Tibial nerve (tissue), 4 donors: ENCODE measurements at places on chromosomes 11 and 22. TPM values are rescaled to one million over a fixed set of nuclear protein-coding genes. Genes with fewer than 3 reads are reported as not detected.

Gene TIMP3
- total RNA-seq = 1,106 TPM

Gene OR52N4
- total RNA-seq = not detected

Gene MS4A3
- total RNA-seq = not detected

GRCh38 chr11:13222285-13222684 lies 55.3 kb upstream of the BMAL1 start:
- no peak overlapping the region for H3K4me3 ChIP-seq
- no peak for DNase-seq
- H3K27ac ChIP-seq = no peak overlapping the region
- peaks cover under 1% of the 10 kb centered on the region for H3K4me1 ChIP-seq
- H3K27me3 ChIP-seq = no peaks in the 10 kb centered on the region
- no peaks in the 10 kb centered on the region for H3K36me3 ChIP-seq

GRCh38 chr22:27641049-27641795 lies 160.3 kb downstream of the MN1 start:
- H3K4me3 ChIP-seq = no peak overlapping the region
- peaks cover 3% of the 10 kb centered on the region for H3K4me1 ChIP-seq
- H3K27ac ChIP-seq = no peak overlapping the region
- DNase-seq = no peak
- H3K27me3 ChIP-seq = no peaks in the 10 kb centered on the region

DNA sequence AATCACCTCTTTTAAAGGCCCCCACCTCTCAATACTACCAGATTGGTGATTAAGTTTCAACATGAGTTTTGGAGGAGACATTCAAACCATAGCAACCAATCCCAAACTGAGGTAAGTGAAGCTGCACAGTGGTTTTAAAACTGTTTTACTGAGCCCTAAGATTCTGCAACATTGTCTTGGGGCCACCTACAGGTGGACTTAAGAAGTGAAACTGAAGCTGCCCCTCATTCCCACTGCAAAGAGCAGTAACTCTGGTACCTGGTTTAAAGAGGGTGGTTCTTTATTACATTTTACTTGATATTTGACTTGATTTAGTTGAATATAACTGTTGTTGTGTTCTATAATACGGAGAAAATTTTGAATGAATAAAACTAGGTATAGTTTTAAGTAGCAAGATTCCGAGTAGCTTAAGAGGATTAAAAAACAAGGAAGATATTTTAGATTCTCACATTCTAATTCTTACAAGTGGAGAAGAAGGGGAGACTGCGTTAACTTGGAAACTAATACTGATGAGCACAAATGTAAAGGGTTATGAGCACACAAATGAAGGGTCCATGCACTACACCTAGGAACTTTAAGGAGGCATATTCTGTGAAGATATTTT lies 26.7 kb downstream of the SYT9 start:
- H3K27ac ChIP-seq = no peak overlapping the region
- no peak for DNase-seq
- H3K36me3 ChIP-seq = no peaks in the 10 kb centered on the region
- H3K4me3 ChIP-seq = no peak overlapping the region
- no peaks in the 10 kb centered on the region for H3K4me1 ChIP-seq
- no peaks in the 10 kb centered on the region for H3K27me3 ChIP-seq

GRCh38 chr11:64638018-64638665 lies 47.1 kb downstream of the SLC22A12 start:
- H3K36me3 ChIP-seq = no peaks in the 10 kb centered on the region
- H3K4me3 ChIP-seq = no peak overlapping the region

GRCh38 chr11:4695442-4695841 lies 2.2 kb downstream of the OR51E2 start:
- no peaks in the 10 kb centered on the region for H3K36me3 ChIP-seq
- no peak overlapping the region for H3K4me3 ChIP-seq
- no peak for DNase-seq
- H3K27ac ChIP-seq = no peak overlapping the region

DNA sequence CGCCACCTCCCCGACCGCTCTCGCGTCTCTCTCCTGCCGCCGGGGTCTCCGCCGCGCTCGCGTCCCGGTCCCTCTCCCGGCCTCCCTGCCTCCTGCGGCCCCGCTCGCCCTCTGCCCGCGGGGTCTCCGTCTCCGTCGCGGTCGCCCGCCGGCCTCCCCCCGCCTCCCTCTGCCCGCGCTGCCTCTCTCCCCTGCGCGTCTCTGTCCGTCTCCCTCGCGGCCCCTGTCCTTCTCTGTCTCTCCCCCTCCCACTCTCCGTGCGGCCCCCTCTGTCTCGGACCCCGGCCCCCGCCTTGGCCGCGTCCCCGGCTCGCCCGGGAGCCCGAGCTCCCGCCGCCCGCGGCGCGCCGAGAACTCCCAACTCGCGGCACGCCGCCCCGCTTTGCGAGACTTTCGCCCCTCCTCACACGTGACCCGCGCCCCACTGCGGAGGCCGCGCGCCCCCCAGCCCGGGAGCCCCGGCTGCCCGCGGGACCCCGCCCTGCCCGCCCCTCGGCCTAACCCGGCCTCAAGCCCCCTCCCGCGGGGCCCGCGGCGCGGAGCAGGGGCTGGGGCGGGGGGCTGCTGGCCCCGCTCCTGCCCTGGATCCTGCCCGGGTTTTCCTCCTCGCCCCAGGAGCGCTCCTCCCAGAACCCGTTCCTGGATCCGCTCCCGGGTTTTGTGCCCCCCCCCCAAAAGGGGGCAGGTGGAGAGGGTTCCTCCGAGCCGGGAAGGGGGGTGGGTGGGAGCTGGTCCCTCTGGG lies 702 bp upstream of the KCNJ4 start:
- peaks cover 4% of the 10 kb centered on the region for H3K4me1 ChIP-seq
- H3K27me3 ChIP-seq = peaks cover 68% of the 10 kb centered on the region
- DNase-seq = no peak

- H3K27me3 ChIP-seq = no peaks in the 10 kb centered on the region
- H3K4me1 ChIP-seq = no peaks in the 10 kb centered on the region
- no peak overlapping the region for H3K4me3 ChIP-seq
- H3K27ac ChIP-seq = no peak overlapping the region
These were observed 21.8 kb upstream of the SLC25A18 start for GRCh38 chr22:17541476-17541875.

- no peaks in the 10 kb centered on the region for H3K4me1 ChIP-seq
- no peaks in the 10 kb centered on the region for H3K36me3 ChIP-seq
- no peaks in the 10 kb centered on the region for H3K27me3 ChIP-seq
- H3K27ac ChIP-seq = no peak overlapping the region
- no peak overlapping the region for H3K4me3 ChIP-seq
These were observed 30.6 kb upstream of the DRD2 start for GRCh38 chr11:113505541-113506375.

DNA sequence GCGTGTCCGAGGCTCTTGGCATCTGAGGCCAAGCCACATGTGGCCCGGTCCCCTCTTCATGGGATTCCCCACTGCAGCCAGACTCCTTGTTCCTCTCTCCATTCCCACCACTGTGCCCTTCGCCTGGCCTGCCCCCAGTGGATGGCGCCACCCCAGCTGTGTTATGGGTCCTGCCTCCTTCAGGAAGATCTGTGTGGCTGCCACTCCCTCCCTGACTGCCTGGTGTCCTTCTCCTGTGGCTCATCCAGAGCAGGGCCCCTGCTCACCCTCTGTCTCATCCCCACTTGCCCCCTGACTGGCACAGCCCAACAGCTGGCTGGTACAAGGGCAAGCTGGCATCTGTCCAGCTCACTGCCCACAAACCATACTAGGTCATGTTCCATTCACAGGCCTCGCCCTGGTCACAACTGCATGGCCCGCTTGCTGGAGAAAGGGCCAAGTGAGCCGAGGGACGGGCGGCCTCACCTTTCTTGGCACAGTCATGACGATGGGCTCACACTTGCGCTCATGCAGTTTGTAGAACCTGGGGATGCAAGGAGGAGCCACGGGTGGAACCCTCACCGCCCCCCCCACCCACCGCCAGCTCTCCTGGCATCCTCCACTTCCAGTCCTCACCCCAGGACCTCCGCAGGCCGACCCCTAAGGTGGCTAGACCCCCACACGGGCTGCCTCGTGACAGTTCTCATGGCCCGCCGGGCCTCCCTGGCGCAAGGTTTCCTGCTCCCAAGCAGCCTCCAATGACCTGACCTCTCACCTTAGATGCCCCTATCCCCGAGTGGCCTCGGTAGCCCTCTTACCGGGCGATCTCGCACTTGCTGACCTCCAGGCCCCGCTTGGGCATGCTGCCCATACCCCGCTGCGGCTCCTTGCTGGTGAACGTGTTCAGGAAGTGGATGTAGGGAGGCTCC lies 2.1 kb upstream of the PTPRCAP start:
- no peaks in the 10 kb centered on the region for H3K36me3 ChIP-seq
- DNase-seq = no peak
- H3K4me3 ChIP-seq = no peak overlapping the region
- H3K4me1 ChIP-seq = no peaks in the 10 kb centered on the region
- H3K27ac ChIP-seq = peak overlapping the region; percentile 83

GRCh38 chr11:95700471-95700817 lies 89.1 kb downstream of the FAM76B start:
- no peak overlapping the region for H3K27ac ChIP-seq
- H3K4me3 ChIP-seq = no peak overlapping the region
- H3K4me1 ChIP-seq = no peaks in the 10 kb centered on the region

- no peaks in the 10 kb centered on the region for H3K4me1 ChIP-seq
- no peak overlapping the region for H3K4me3 ChIP-seq
- H3K27me3 ChIP-seq = no peaks in the 10 kb centered on the region
- H3K36me3 ChIP-seq = no peaks in the 10 kb centered on the region
These were observed 90.4 kb downstream of the TTC28 start for GRCh38 chr22:28589102-28589750.

- DNase-seq = no peak
- no peak overlapping the region for H3K4me3 ChIP-seq
- no peaks in the 10 kb centered on the region for H3K4me1 ChIP-seq
- H3K27ac ChIP-seq = no peak overlapping the region
These were observed 69.7 kb upstream of the TCF20 start for GRCh38 chr22:42340150-42340549.

GRCh38 chr11:1230456-1231395 lies 7.9 kb downstream of the MUC5B start:
- H3K4me3 ChIP-seq = no peak overlapping the region
- no peak for DNase-seq
- no peaks in the 10 kb centered on the region for H3K4me1 ChIP-seq
- H3K27me3 ChIP-seq = peaks cover 14% of the 10 kb centered on the region

DNA sequence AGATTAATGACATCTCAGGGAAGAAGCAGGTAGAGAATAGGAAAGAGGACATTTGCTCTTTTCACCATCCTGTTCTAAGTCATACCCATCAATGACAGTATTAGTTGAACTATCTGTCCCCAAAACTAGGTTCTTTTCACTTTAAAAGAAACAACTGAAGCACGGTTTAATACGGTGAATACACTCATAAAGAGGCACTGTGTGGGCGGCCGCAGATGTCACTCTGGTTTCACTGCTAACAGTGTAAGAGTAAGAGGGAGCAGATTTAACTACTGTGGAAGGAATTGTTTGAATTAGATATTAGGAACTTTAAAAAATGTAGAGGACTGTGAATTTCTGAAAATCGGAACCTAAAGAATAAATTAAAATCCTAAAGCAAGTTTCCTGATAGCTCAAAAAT lies 49.5 kb downstream of the VSIG10L2 start:
- DNase-seq = no peak
- H3K36me3 ChIP-seq = peaks cover 48% of the 10 kb centered on the region
- no peaks in the 10 kb centered on the region for H3K27me3 ChIP-seq
- H3K27ac ChIP-seq = no peak overlapping the region

- peak overlapping the region; percentile 86 for H3K27ac ChIP-seq
- H3K36me3 ChIP-seq = no peaks in the 10 kb centered on the region
- H3K27me3 ChIP-seq = no peaks in the 10 kb centered on the region
- peaks cover 33% of the 10 kb centered on the region for H3K4me1 ChIP-seq
- DNase-seq = peak; percentile 37
These were observed 60.0 kb downstream of the PKNOX2 start for GRCh38 chr11:125224391-125225021.
